Pericardium fibroblast (primary cell): ENCODE measurements at places on chromosomes 5 and 9. TPM values are rescaled to one million over a fixed set of nuclear protein-coding genes. Genes with fewer than 3 reads are reported as not detected.

PCDHB15 gene
- total RNA-seq, result under 0.01 and 0.12 TPM in 2 replicates

IL33 gene
- 18.6 and 60.4 TPM in 2 replicates for total RNA-seq

DDX4 gene
- not detected in 2 replicates for total RNA-seq

DMRTA1 gene
- total RNA-seq, result 0.12 and 0.17 TPM in 2 replicates

BNIP1 gene
- 12.9 and 14.6 TPM in 2 replicates for total RNA-seq

LHX2 gene
- total RNA-seq, result 0.34 and 0.70 TPM in 2 replicates

GPR150 gene
- total RNA-seq, result 0.26 and 0.58 TPM in 2 replicates
